ENCODE measurements at places on chromosomes 3 and 15.
A peak's percentile ranks its signal among the peaks of the same experiment; 100 is the strongest.

DNA sequence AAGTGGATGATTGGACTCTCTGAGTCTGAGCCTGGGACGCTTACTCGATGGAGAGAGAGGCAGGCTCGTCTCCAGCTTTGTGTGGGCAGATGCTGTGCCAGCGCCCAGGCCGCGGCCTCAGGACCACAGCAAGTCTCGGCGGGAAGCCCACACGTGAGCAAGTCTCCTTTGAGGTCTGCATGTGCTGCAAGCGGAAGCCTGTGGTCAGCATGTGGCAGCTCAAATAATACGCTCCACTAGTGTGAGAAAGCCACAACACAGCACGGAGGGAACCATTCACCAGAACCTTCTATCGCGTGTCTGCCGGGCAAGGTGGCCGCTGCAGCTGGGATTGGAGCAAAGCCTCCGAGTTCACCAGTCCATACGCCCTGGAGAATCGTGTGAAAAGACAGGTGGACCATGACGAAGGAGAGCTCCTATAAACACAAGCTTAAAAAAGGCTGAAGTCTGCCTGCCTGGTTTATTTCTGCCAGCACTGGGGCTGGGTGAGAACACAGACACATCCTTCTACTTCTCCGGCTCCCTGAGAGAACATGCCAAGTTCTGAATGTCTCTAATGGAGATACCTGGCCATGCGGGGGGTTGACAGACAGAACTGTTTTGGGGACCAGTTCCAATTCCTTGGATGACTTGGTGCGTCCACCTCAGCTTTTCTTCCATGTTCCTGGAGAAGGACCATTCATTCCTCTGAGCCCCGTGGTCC, 82.0 kb upstream of the LRIG1 start:
- peak; percentile 11 for DNase-seq

GRCh38 chr3:174199696-174200095, 659.4 kb upstream of the NAALADL2 start:
- DNase-seq, result no peak

GRCh38 chr3:29291260-29291981, 10.6 kb downstream of the RBMS3 start:
- DNase-seq, result no peak

GRCh38 chr3:69999140-70000027, at the start of gene SAMMSON:
Gene SAMMSON, plus strand, starts transcription at chr3:69999733.
- no peak for DNase-seq

DNA sequence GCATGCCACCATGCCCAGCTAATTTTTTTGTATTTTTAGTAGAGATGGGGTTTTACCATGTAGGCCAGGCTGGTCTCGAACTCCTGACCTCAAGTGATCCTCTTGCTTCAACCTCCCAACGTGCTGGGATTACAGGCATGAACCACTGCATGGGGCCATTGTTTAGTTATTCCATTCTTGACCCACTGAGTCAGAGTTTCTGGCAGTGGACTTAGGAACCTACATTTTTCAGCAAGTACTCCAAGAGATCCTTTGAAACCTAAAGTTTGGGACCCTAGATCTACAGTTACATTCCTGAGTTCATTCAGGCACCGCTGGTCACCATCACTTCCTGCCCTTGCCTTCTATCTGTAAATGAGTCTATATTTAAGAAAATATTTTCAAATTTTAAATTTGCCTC, 1.4 kb upstream of the TNFSF10 start:
- DNase-seq, result no peak

Measured in stimulated activated CD4-positive, alpha-beta T cell treated with anti-CD3 and anti-CD28 coated beads, Interleukin-12 subunit alpha, Interleukin-12 subunit beta, amount 100 ng/mL, for 48 hours (primary cell).